ENCODE measurements at places on chromosomes 1 and 21.

GRCh38 chr1:22830757-22831340 is 120.2 kb downstream of the EPHB2 start:
- DNase-seq, result no peak

DNA sequence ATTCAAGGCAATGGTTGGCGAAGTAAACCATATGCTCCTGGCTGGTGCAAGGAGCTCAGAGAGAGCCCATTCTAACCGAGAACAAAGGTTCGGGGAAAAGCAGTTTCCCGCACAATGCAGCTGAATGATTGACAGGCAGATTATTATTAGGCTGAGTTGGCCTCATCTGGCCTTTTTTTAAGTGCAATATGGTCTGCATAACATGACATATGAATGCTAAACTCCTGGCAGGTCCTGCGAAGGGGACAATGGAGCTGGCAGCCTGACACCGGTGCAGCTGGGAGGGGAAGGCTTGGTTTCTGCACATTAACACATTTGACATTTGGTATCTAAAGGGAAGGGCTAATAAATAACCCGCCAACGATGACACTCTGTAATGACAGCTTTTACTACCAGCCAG is 92.0 kb downstream of the MIS18A start:
- DNase-seq, result no peak

- no peak for DNase-seq
These were observed 767.0 kb downstream of the MRPL39 start for GRCh38 chr21:24840287-24840686.

GRCh38 chr1:12326986-12327385 is 97.2 kb downstream of the VPS13D start:
- DNase-seq, result no peak

DNA sequence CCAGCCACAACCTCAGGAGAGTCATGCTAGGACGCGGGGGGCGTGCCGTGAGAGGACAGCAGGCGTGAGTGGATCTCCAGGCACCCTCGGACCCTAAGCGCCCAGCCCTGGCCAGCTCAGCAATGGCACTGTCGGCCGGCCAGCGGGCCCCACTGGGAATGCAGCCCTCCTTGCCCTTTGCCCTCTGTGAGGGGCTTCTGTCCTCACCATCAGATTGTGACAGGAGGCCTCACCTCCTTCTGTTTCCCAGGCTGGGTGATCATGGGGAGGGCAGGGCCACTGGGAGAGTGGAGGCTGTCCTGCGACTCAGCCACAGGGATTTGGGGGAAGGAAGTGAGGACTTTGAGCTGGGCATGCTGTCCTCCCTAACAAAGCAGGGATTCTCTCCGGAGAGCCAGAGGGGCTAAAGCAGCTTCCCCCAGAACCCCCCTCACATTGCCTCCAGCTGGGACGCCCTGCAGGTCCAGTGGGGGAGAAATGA is 6.6 kb upstream of the LRRC3 start:
- no peak for DNase-seq

DNA sequence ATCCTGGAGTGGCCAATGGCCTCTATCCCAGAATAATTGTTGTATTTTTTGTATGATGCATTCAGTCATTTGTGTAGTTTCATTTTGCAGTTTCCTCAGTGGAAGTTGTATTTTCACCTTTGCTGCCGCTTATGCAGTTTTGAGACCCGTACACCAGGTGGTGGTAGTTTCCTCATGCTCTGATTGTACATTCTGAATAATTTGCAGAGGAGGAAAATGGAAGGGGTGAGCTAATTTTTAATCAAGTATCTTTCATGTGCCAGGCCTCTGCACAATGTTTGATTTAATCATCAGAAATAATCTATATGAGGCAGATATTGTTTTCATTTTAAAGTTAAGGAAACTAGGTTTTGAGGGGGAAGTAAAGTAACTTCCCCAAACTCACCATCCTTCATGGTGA is 29.5 kb downstream of the HLX start:
- DNase-seq, result no peak

DNA sequence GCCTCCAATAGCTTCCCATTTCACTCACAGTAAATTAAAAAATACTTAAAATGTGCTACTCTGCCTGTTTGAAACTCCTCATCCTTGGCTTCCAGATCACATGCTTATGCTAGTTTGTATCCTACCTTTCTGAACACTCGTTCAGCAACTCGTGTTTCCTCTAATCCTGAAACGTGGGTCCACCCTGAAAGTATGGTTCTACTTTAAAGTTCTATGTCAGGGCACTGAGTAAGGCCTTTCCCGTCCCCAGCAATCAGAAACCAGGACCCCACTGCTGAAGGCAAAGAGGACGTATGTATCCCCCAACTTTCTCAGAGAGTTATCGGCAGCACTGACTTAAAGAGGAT is 419 bp upstream of the TSEN15 start:
- DNase-seq, result no peak

DNA sequence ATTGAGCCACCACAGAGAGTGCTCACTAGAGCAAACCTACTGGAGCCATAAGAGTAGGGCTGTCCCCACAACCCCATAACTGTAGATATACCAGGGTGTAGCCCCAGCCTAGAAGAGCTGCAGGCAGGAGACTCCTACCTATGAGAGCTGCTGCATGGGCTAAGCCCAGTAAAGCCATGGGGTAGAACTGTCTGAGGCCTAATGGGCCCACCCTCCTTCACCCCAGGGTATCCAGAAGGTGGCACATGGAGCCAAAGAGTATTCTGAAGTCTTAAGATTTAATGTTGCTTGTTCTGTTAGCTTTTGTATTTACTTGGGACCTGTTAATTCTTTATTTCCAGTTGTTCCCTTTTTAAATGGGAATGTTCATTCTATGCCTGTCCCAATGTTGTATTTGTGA is 1193.7 kb upstream of the ADGRL2 start:
- DNase-seq, result no peak

DNA sequence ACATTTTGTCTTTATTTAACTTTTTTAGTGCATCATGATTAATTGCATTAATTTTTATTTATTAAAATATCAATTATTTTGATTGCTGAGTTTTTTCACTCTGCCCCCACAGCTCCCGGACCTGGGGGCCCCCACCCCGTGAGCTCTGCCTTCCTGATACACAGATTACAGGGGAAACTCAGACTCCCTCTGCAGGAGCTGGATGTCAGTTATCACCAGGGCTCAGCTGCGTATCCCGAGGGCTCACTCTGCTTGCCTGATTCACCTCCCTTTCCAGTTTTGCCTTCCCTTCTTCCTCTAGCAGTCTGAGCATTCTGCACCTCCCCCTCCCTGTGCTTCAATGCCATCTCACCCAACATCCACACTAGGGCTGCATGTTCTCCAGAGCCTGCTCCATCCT is 98.2 kb downstream of the ATP1A1 start:
- no peak for DNase-seq

GRCh38 chr1:172140591-172140990 is 279.9 kb upstream of the C1orf105 start:
- no peak for DNase-seq

DNA sequence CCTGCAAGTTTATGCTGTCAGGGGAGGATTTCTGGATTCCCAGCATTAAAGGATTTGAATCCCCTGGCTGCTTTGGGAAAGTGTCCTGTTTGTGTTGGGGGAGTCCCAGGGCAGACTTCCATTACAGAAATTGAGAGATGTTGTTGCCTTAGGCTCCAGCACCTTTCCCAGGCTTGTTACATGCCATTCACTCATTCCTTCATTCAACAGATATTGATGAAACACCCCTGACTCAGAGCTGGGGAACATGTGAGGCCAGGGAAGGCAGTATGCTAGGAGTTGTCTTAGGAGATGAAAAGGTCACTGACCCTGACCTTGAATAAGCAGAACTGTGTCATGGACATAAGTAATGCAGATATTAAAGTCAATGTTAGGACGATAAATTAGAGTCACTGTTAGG is 161.7 kb downstream of the NTMT2 start:
- no peak for DNase-seq

DNA sequence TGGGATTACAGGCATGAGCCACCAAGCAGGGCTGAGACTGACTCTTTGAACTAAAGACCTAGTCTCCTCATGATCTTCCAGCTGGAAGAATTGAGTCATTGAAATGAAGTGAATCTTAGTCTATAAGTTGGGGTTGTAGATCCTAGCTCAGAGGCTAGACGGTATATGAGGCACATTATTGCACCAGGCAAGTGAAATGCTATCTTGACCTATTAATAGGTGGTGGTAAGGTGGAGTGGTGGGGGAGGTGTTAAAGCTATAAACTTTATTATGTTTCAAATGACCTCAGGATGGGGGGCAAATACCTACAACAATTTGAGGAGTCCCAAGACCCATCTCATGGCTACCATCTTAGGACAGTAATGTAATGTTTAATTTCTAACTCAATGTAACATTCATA is 36.8 kb upstream of the SLC16A1 start:
- no peak for DNase-seq

DNA sequence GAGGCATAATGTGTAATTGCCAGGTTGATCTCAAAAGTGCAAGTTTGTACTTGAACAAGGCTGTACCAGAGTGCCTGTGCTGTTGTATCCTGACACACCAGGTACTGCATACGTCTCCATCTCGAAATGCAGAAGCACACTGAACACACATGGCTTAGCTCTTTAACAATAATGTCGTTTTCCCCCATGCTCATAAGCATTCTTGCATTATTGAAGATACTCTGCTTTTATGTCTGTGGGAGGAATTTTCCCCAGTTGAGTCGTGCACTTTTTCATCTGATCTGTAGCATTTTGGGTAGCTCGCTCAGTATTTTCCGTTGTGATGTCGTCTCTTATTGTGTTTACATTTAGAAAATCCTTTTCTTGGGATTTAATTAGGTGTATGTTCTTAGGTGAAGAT is 98.7 kb downstream of the PCBP3 start:
- DNase-seq, result no peak

DNA sequence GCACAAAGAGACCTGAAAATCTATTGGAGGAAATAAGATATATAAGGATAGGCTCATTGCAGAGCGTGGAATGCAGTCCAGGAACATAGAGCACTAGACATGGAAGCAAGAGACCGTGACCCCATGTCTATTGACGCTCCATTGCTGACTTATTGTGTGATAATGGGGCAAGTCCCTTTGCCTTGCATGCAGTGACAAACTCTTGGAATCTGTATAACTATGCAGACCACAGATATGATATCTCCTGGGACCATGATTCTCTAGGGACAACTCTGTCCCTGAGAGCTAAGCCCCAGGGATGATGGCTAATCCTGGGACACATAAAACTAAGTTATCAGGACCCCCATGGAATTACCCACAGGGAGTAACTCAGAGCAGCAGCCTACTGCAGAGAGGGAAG is 73.1 kb upstream of the PRDX6 start:
- peak; percentile 75 for DNase-seq

DNA sequence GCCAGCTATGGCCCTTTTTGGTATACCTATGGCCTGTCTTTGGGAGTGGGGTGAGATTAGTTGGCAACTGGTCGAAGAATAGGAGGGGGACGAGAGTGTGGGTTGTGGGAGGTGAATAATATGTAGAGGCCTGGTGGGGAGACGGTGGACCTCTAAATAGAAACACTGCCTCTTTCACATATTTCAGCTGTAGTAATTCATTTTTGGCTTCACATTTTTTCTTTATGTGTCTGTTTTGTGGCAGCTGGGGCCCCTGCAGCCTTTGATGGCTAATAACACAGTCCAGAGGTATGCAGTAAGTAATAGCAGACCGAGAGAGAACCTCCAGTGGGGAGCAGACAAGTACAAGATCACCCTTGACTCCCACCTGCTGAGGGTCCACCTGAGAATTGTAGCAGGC is 75.9 kb downstream of the HLX start:
- DNase-seq, result no peak

DNA sequence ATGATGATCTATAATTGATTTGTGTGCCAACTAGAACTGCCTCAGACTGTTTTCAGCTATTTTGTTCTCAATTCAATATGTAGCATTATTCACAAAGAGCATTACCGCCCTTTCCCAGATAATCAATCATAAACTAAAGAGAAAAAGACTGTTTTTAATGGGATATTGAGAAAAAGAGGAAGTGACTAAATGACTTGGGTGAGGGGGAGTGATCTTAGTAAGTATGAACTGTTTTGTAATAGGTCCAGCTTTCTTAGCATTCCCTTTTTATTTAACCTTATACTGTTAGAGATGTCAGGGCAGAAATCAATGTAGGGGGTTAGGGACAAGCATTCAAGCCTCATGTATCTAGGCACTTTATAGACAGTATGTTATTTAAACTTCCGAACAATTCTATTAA is 157.8 kb upstream of the DPYD start:
- DNase-seq, result no peak

GRCh38 chr1:212212906-212213305 is 72.3 kb upstream of the PPP2R5A start:
- DNase-seq, result no peak

DNA sequence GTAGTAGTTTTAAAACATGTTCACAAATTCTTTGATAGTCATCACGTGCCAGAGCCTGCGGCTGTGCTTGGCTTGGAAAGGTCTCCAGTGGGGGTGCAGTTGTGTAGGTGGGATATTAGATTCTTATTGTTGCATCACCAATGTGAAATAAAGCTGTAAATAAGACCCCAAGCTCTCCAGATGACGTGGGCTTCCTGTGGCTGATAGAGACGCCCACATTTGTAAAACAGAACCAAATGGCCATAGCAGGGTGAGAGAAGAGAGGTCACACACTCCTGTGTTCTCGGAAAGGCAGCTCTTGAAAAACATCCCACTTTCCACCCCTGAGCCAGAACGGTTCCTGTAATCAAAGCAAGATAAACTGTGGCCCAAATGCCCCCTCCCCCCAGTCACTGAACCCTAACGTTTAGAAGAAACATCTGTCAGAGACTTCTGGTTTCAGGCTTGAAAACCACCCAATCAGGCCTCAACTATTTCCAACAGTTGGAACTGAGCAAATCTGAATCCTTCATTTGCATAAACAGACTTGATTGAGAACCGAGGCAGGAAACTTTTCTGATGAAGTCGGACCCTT is 6.6 kb upstream of the NTPCR start:
- no peak for DNase-seq

DNA sequence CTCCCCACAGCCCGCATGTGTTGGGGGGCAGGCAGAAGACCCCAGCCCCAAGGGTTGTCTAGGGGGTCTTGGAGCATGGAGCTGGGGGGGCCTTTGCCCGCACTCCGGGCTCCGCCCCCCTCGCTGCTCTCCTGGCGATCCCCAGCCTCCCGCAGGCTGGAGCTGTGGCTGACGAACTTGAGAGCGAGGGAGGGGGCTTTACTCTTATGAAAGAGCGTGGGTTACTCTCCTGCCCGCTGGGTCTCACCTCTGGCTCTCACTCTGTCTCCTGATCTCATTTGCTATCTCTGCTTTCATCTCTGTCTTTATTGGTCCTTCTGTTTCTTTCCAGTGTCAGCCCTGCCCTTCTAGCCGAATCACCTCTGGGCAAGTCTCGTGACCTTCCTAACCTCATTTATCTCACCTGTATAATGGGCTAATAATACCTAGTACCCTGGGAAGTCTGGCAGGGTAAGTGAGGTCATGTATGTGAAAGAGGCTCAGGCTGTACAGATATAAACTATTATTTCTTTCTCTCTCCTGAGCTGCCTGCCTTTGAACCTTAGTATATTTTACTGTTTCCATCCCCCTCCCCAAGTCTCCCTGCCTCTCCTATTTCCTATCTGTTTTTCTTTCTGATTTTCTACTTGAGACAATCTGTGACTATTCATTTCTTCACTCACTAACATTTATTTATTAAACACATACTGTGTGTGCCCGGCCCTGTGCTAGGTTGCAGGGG is 731 bp downstream of the EFNA4 start:
- DNase-seq, result peak; percentile 90
